Mammary epithelial cell (primary cell): ENCODE measurements at places on chromosomes 16 and 17.

DNA sequence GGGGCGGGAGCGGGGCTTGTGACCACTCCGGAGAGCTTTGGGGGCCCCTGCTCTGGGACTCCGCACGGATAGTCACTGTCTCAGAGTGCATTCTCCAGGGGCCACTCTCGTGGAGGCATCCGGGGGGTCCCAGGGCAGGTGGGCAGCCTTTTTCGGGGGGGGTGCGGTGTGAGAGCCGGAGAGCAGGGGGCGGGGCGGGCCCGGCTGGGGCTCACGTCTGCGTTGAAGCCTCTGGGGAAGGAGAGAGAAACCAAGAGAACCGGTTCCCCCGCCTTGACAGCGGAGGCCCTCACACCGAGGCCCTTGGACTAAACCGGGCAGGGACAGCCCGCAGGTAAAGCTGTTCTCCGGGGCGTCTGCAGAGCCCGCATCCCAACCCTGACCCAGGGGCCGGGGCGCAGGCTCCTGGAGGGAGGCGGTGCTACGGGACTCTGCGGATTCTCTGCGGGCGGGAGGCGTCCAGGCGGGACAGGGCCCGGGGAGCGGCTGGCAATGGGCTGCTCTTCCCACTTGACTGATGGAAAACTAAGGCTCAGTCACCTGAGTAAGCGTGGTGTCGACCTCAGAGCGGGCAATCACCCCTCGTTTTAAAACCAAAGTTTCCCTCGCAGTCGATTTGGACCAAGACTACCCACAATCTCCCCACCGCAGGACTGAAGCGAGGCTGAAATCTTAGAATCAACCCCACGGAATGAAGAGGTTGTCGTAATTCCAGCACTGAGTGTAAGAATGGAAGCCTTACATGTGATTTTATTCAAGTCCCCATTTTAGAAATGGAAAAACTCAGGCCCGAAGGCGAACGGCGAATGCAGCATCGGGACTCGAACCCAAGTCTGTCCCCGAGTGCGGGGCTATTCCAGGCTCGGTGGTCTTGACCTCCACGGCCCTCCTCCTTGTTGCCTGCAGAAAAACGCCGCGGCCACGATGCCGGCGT is 49.6 kb upstream of the AMZ2 start:
- DNase-seq, result no peak

DNA sequence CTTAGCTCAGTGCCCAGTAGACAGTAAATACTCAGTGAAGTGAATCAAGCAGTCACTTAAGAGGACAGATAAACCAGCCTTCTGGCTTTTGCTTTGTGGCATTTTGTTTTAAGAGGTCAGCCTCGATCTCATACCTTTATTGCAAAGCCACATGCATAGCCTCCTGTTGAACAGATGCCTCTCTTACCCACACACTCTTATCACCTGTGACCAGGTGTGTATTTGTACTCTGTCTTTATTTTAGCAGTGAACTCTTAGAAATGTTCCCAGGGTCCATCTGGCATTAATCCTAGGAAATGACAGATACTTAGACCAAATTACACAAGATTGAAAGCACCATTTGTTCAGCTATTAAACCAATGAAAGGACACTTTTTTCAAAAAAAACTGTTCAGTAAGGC is 1426.5 kb downstream of the CDH11 start:
- no peak for DNase-seq

GRCh38 chr17:30824002-30824355 is 513 bp downstream of the CRLF3 start:
- DNase-seq, result peak; percentile 30

- no peak for DNase-seq
These were observed 64.2 kb upstream of the ATF7IP2 start for GRCh38 chr16:10321407-10322387.

DNA sequence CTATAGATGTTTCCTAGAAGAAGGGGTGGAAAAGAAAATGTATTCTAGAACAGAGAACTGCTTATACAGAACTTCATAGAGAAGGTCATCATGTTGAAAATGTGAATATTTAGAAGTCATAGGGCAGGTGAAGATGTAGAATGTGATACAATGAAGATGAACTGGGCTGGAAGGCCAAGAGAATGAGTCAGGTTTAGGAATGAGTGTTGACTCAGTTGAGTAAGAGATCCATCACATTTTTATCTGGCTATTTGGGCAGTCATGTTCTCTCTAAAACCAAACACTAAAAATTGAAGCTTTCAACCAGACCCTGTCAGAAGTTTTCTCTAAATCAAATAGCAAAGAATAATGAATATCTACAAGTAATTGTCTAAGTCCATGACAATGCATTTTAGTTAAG is 660.5 kb downstream of the KCNJ2 start:
- DNase-seq, result no peak

- DNase-seq, result peak; percentile 98
These were observed 7.6 kb upstream of the PHKG2 start for GRCh38 chr16:30740364-30741251.

GRCh38 chr17:58384897-58385296 is 32.4 kb downstream of the RNF43 start:
- DNase-seq, result no peak

- DNase-seq, result no peak
These were observed 18.3 kb downstream of the PDIA2 start for GRCh38 chr16:301235-301634.

DNA sequence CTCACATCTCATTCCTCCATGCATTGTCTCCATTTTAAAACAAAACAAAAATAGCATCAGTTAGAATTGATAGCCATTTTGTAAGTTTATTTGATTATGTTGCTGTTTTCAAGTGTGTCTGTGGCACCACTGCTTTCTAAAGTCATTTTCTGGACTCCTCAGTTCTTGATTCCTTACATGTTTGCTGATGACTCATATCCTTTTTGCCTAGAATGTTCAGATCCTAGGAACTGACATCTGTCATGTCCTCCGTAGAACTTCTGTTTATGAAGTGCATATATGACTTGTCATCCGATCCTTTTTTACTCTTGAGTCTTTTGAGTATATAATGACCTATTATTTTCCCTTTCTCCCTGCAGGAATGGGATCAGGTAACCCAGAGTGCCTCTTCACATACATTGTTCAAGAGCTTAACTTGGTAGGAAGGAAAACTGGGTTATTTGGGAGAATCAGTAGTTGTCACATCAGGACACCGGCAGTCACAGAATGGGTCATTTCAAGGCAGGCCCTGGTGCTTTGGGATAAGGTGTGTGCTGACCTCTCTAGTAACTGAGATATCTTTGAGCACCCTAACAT is 69.2 kb downstream of the MAP2K4 start:
- peak; percentile 52 for DNase-seq

DNA sequence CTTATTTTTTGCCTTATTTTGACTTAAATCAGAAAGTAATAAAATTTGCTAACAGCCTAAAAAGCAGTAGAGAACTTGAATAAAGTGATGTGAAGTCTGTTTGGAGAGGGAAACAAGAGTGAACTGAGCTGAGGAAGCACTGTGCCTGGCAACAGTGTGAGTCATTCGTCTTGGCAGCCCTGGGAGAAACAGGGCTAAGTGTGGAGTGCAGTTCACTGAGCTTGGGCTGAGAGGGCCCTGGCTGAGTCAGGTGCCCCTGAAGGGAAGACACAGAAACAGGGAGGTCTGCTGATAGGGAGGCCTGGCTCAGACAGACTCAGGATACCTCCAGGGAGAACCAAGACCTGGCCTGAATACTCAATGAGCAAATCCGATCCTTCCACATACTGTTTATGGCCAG is 132.1 kb downstream of the HS3ST4 start:
- no peak for DNase-seq

DNA sequence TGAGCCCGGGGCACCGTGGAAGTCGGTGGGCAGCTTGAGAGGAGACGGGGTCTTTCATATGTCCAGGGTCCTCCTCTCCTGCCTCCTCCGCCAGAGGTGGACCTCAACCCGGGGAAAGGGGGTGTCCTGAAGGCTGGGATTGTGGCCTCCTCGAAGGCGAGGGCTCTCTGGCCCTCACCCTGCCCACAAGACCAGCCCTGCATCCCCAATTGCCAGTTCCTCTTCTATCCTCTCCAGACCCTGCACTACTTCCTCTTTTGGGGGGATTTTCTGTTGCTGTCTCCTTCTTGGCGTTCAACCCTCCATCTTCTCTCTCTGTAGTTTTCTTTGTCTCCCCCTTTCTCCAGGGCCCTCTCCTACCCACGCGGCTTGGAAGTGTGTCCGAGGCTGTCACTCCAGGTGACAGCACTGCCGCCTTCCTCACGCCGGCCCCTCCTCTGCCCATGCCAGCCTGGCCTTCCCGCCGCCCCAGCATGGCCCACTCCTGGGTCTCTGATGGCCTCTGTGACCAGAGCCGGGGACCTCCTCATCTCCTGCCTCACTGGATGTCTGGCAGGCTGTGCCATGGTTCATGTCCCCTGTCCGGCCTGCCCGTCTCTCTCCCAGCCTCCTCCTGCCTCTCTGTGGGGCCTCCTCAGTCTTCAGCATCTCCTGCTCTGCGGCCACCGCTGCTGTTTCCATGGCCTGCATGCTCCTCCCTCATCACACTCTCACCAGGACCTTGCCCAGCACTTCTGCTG is 2.4 kb upstream of the ITGAX start:
- DNase-seq, result no peak

- DNase-seq, result no peak
These were observed 12.1 kb upstream of the ACSF3 start for GRCh38 chr16:89081556-89081955.

GRCh38 chr17:40992666-40993065 is 1.3 kb downstream of the KRTAP3-3 start:
- no peak for DNase-seq

GRCh38 chr17:9383826-9384225 is 191.8 kb downstream of the STX8 start:
- no peak for DNase-seq

GRCh38 chr17:75267411-75268232 is 3.4 kb downstream of the MIF4GD start:
- DNase-seq, result no peak

DNA sequence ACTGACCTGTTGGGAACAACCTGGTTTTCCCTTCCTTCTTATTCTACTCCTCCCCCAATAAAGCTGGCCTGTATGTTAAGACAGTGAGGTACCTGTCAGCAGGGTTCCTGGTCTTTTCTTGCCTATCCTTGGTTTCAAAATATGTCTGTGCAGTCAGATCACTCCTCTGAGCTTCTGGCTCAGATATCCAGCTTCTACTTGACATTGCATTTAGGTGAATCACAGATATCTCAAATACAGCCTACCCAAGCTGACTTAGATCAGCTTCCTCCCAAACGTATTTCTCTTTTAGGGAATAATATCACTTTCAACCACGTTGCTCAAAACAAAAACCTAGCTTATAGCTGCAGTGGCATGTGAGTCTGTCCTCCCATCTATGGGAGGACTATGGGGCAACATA is 48.7 kb downstream of the TEX14 start:
- peak; percentile 46 for DNase-seq

DNA sequence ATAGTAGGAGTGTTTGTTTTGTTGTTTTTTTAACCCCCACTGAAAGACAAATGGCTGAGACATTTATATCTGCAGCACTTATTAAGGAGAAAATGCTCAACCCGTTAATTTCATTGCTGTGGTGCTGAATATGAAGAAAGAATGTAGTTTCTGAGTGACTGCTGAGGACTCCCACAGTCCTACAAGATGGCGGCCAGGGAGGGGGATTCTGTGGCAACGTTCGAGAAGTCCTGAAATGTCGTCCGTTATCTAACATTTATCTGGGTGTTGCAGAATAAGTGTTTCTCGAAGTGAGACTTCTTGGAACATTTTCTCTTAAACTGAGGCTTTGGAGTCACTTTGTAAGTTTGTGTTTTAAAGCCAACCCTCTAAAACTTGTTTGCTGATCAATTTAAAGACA is 530.4 kb downstream of the XYLT1 start:
- DNase-seq, result no peak

GRCh38 chr16:12392585-12393091 is 411.0 kb downstream of the CPPED1 start:
- no peak for DNase-seq

DNA sequence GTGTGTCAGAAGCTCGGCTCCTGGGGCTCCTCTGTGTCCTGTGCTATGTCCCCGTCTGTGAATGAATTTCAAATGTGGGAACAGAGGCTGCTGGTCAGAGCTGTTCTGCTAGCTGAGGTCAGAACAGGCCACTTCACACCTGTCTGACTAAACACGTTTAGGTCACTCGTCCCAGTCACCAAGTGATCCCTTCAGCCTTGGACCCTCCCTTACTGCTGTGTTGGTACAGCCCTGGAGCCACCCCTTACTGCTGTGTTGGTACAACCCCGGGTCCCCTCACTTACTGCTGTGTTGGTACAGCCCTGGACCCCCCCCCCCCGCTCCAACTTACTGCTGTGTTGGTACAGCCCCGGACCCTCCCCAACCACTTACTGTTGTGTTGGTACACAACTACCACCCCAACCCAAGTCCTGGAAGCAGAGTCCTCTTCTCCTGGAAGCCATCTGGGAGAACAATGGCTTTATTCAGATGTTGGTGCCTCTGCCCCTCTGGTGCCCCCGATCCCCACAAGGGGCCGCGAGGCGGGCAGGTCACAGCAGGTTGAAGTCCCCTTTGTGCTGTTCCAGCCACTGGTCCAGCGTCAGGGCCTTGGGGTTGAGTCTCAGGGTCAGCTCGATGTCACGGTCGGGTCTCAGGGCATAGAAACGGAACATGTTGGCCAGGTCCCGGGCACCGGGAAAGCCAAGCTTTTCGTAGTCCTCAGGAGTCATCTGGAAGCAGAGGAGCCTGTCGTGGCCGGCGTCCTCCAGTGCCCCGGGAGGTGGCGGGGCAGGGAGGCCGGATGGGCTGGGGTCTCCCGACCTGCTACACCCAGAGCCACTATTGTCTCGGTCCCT is 13.0 kb downstream of the NMRAL1 start:
- DNase-seq, result no peak

DNA sequence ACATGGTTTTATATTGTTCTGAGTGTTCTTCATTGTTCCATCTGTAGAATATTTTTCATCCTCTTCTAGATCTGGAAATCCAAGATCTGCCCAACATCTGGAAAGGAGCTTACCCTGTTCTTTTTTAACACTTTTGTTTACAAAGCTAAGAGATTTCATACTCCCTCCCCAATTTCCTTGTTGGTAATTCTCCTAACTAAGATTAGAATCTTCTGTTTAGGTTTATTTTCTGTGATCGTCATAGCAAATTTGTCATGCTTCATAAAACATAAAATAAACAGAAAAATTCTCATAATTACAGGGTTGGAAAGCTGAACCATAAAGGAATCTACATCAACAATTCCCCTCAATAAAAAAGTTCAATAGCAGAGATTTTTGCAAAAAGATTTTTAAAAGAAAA is 580.3 kb upstream of the CA10 start:
- DNase-seq, result no peak

- no peak for DNase-seq
These were observed 9.6 kb upstream of the SLC38A8 start for GRCh38 chr16:84052071-84052622.

DNA sequence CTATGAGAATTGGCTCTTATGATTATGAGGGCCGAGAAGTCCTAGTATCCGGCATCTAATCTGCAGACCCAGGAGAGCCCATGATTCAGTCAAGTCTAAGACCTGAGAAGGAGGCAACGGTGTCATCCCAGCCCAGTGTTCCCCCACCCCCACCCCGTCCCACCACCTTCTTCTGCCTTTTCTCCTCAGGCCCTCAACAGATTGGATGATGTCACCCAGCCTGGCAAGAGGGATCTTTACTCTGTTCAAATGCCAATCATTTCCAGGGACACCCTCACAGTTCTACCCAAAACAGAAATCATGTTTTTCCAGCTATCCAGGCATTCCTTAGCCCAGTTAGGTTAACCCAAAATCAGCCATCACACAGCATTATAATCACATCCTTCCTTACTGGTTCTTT is 10.0 kb upstream of the GAA start:
- no peak for DNase-seq

- no peak for DNase-seq
These were observed 11.7 kb upstream of the CPPED1 start for GRCh38 chr16:12815361-12815760.
